ENCODE measurements at places on chromosomes 2 and 18. TPM values are rescaled to one million over a fixed set of nuclear protein-coding genes. Genes with fewer than 3 reads are reported as not detected.

DNA sequence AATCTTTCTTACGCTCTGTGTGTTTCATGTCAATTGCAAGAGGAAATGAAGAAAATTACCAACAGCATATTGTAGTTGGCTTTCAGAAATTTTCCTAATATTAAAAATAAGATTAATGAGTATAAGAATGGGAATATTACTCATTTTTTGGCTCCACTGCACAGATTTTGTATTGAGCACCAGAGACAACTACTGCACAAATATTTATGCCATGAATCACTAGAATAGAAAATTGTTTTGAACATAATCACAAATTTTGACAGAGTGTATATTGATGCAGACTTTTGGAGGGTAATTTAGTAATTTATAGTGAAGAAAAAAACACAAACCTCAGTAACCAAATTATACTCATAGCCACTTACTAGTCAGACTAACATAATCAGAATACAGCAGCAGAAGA is 118.3 kb downstream of the DOK6 start:
- no peak for DNase-seq

DNA sequence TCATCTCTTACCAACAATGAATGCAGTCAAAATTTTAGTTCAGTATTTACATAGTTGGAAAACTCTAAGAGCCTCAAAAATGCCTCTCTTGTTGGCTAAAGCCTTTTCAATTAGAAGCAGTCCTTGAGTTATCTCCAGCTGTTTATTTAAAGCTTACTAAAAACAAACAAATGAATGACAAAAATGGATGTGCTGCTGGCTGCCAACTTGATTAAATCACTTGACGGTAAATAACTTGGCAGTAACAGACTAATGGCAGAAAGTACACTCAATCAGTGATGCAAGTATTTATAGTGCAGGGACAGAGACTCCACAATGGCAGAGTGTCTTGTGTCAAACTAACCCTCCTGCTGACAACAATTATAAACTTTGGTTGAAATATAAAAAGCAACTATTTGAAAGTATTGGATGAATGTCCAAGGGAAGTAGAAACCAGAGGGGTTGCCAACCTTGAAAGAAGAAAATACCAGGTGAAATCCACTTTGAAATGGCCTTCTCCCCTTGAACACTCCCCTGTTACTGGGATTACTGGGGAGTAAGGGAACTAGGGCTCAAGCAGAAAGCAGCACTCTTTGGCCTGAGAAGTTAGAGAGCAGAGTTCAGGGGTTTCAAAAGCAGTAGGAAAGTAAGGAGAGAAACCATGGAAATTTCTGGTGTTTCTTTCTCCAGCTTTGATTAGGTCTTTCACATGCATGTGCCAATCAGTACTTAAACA is 245.2 kb upstream of the SPHKAP start:
- DNase-seq, result no peak

GRCh38 chr2:114925296-114926255 is 483.1 kb downstream of the DPP10 start:
- no peak for DNase-seq

- peak; percentile 12 for DNase-seq
Measured at GRCh38 chr18:48557640-48558174, 18.9 kb downstream of the CTIF start.

GRCh38 chr2:128803222-128803621 is 484.6 kb upstream of the HS6ST1 start:
- DNase-seq, result no peak

- DNase-seq, result no peak
Measured at GRCh38 chr18:23735021-23735464, 45.8 kb downstream of the LAMA3 start.

Gene RNASEH1
- 20.7 TPM for total RNA-seq

DNA sequence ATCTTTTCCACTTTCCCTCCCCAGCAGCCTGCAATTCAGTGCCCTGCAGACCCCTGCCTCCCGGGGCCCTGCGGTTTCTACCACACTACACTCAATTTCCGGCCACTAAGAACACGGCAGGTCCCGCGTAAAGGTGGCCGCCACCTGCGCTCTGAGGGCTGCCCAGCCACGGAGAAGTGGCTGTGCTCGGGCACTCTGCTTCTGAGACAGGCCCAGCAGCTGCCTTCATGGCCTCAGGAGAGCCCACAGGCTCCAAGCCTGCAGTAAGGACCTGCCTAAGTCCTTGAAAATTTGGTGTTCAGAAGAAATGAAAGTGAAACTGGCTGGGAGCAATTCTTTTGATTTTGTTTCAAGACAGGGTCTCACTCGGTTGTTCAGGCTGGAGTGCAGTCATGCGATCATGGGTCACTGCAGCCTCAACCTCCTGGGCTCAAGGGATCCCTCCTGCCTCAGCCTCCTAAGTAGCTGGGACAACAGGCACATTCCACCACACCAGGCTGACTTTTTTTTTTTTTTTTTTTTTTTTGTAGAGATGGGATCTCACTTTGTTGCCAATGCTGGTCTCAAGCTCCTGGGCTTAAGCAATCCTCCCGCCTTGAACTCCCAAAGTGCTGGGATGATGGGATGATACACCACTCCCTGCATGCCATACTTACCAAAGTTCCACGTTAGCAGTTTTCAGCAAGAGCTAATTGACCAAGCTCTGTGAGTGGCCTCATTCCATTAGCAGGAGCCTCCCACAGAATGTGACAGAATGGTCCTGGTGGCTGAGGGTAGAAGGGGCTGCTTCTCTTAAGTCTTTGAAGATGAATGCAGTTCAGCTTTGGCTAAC is 14.6 kb upstream of the ALPP start:
- no peak for DNase-seq

DNA sequence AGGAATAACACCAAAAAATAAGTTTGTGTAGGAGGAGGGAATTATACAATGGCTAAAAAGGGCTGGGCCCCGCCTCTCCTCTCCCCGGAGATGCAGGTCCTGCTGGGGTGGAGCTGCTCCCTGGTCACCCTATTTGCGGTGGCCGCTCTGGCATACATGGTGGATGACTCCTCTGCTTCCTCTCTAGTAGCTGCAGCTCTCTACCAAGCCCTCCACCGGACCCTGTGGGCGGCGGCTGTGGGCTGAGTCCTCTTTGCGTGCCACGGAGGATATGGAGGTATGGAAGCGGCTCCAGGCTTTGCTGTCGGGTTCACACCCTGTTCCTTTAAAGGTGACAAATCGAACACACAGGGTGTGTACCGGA is 77.1 kb upstream of the SEC11C start:
- DNase-seq, result no peak

Measured in posterior vena cava (tissue), 2 donors.